ENCODE measurements at places on chromosomes 4 and X. TPM values are rescaled to one million over a fixed set of nuclear protein-coding genes. Genes with fewer than 3 reads are reported as not detected.

The ABRAXAS1 gene
- total RNA-seq, result 16.0 TPM

The ZNF81 gene
- total RNA-seq, result 19.4 TPM

The PASD1 gene
- total RNA-seq, result not detected

The LONRF3 gene
- total RNA-seq, result 0.29 TPM

The CLGN gene
- 19.6 TPM for total RNA-seq

The TCEAL6 gene
- total RNA-seq, result not detected

The MAGED2 gene
- 308 TPM for total RNA-seq

The RAB39B gene
- total RNA-seq, result 20.9 TPM

The PNMA6F gene
- total RNA-seq, result not detected

The SCRG1 gene
- total RNA-seq, result not detected

The PRPS1 gene
- total RNA-seq, result 31.8 TPM

The SPRY1 gene
- 17.2 TPM for total RNA-seq

The IL2RG gene
- not detected for total RNA-seq

The ADH1B gene
- not detected for total RNA-seq

The ADH7 gene
- not detected for total RNA-seq

The TMSB15A gene
- 213 TPM for total RNA-seq

The PLAC1 gene
- not detected for total RNA-seq

The TBC1D9 gene
- 47.8 TPM for total RNA-seq

The CT47B1 gene
- not detected for total RNA-seq

The PDLIM3 gene
- total RNA-seq, result 262 TPM

The PCYT1B gene
- 19.5 TPM for total RNA-seq

The SPANXN4 gene
- total RNA-seq, result not detected

The TRIML1 gene
- total RNA-seq, result not detected

The EXOSC9 gene
- 25.4 TPM for total RNA-seq

The ZNF732 gene
- 1.3 TPM for total RNA-seq

The DCHS2 gene
- 97.4 TPM for total RNA-seq

The FOXR2 gene
- total RNA-seq, result not detected

The RTL9 gene
- total RNA-seq, result 1.8 TPM

The C4orf50 gene
- total RNA-seq, result 0.56 TPM

The POF1B gene
- not detected for total RNA-seq

The NEIL3 gene
- 1.4 TPM for total RNA-seq

The MAGIX gene
- total RNA-seq, result 2.7 TPM

The SPINK2 gene
- total RNA-seq, result not detected

The F11 gene
- total RNA-seq, result not detected

The ITGB1BP2 gene
- total RNA-seq, result 7.8 TPM

The KIT gene
- total RNA-seq, result 3.0 TPM

The CYSLTR1 gene
- total RNA-seq, result 0.25 TPM

The ARMCX2 gene
- 50.1 TPM for total RNA-seq

The POU4F2 gene
- total RNA-seq, result 1.8 TPM
